ENCODE measurements at places on chromosomes 3 and 15. TPM values are rescaled to one million over a fixed set of nuclear protein-coding genes. Genes with fewer than 3 reads are reported as not detected.

- H3K4me3 ChIP-seq = no peak overlapping the region
- DNase-seq = no peak
- no peaks in the 10 kb centered on the region for H3K4me1 ChIP-seq
- H3K27ac ChIP-seq = no peak overlapping the region
These were observed 77.4 kb upstream of the SEC13 start for GRCh38 chr3:10398341-10398740.

DNA sequence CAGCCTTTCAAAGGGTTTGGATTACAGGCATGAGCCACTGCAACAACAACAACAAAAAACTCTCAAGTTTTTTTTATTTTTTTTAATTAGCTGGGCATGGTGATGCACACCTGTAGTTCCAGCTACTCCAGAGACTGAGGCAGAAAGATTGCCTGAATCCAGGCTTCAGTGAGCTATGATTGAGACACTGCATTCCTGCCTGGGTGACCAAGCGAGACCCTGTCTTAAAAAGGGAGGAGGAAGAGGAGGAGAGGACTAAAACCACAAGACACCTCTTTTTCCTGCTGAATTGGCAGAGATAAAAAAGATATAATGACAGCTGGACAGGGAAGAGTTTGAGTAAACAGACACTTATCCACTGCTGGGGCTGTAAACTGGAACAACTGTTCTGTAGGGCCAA lies 22.7 kb upstream of the CHRNB4 start:
- H3K4me3 ChIP-seq = no peak overlapping the region
- H3K27ac ChIP-seq = no peak overlapping the region
- peaks cover 3% of the 10 kb centered on the region for H3K4me1 ChIP-seq
- H3K36me3 ChIP-seq = no peaks in the 10 kb centered on the region
- no peaks in the 10 kb centered on the region for H3K27me3 ChIP-seq

- no peaks in the 10 kb centered on the region for H3K27me3 ChIP-seq
- H3K36me3 ChIP-seq = no peaks in the 10 kb centered on the region
- H3K4me3 ChIP-seq = peak overlapping the region; percentile 52
- peak overlapping the region; percentile 69 for H3K27ac ChIP-seq
- DNase-seq = peak; percentile 56
- H3K4me1 ChIP-seq = peaks cover 20% of the 10 kb centered on the region
These were observed 475 bp downstream of the EIF4E3 start for GRCh38 chr3:71724584-71725270.

- no peaks in the 10 kb centered on the region for H3K27me3 ChIP-seq
- H3K36me3 ChIP-seq = no peaks in the 10 kb centered on the region
- no peaks in the 10 kb centered on the region for H3K4me1 ChIP-seq
- no peak overlapping the region for H3K4me3 ChIP-seq
- DNase-seq = no peak
These were observed 5.6 kb upstream of the ARL8B start for GRCh38 chr3:5116538-5116937.

- H3K4me3 ChIP-seq = no peak overlapping the region
- no peaks in the 10 kb centered on the region for H3K27me3 ChIP-seq
- peaks cover 14% of the 10 kb centered on the region for H3K4me1 ChIP-seq
- no peak overlapping the region for H3K27ac ChIP-seq
- no peaks in the 10 kb centered on the region for H3K36me3 ChIP-seq
These were observed 17.4 kb upstream of the EHD4 start for GRCh38 chr15:41989573-41990242.

SAMD7 gene
- not detected for total RNA-seq

DNA sequence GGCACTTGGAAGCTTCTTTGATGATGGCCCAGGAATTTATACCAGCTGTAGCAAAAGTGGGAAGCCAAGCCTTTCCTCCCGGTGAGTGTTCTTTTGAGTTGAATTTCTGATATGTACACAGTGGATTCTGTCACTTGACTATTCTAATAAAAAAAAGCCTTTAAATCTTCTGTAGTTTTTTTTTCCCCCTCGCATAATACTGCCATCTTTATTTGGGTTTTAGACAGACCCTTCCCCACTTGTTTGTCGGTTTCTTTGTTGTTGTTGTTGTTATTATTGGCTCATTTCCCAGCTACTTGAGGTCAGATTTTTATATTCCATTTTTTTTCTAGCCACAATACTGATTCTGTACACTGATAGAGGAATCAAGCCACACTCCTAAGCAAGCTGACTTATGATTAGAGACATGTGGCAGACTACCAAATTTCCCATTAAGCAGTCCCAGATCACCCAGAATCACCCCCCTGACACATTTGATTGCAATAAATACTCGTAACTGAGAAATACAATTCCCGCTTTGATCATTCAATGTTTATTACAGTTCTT lies 122.4 kb upstream of the IL12A start:
- H3K27ac ChIP-seq = no peak overlapping the region
- no peak for DNase-seq
- H3K27me3 ChIP-seq = no peaks in the 10 kb centered on the region
- no peaks in the 10 kb centered on the region for H3K36me3 ChIP-seq
- H3K4me3 ChIP-seq = no peak overlapping the region

PIK3CB gene
- 79.2 TPM for total RNA-seq

- H3K27ac ChIP-seq = no peak overlapping the region
- H3K4me3 ChIP-seq = no peak overlapping the region
- no peaks in the 10 kb centered on the region for H3K27me3 ChIP-seq
These were observed 438.6 kb upstream of the ZNF385D start for GRCh38 chr3:22189616-22190015.

GRCh38 chr15:74318376-74319137 lies 48.9 kb downstream of the CYP11A1 start:
- no peak for DNase-seq
- H3K27ac ChIP-seq = no peak overlapping the region
- H3K4me1 ChIP-seq = peaks cover 30% of the 10 kb centered on the region
- H3K36me3 ChIP-seq = no peaks in the 10 kb centered on the region

GPR149 gene
- total RNA-seq = 0.11 TPM

PRR20G gene
- not detected for total RNA-seq

DNA sequence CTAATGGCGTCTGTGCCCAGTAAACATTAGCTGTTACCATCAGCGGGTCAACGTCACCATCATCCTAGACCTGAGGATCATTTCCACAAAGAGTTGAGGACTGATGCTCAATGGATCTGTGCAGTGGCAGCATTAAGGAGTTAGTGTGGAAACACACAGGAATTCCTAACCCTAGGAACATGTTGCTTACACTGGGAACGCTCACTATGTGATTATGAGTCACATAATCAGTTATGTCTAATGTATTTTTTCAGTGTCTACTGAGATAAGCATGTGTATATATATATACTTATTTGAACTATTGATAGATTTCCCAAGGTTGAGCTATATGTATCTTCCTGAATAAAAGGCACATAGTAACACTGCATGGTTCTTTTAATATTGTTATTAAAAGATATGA lies 19.0 kb downstream of the ARNT2 start:
- H3K4me1 ChIP-seq = peaks cover 6% of the 10 kb centered on the region
- no peak overlapping the region for H3K27ac ChIP-seq

- no peak overlapping the region for H3K4me3 ChIP-seq
- no peaks in the 10 kb centered on the region for H3K27me3 ChIP-seq
- no peaks in the 10 kb centered on the region for H3K4me1 ChIP-seq
- no peaks in the 10 kb centered on the region for H3K36me3 ChIP-seq
- no peak for DNase-seq
- H3K27ac ChIP-seq = no peak overlapping the region
These were observed 199.5 kb upstream of the LMCD1 start for GRCh38 chr3:8301977-8302735.

MTMR10 gene
- 36.2 TPM for total RNA-seq

- DNase-seq = peak; percentile 57
- H3K4me1 ChIP-seq = no peaks in the 10 kb centered on the region
- no peaks in the 10 kb centered on the region for H3K27me3 ChIP-seq
- H3K36me3 ChIP-seq = no peaks in the 10 kb centered on the region
- no peak overlapping the region for H3K4me3 ChIP-seq
These were observed 32.1 kb downstream of the KIF9 start for GRCh38 chr3:47250309-47251060.

DNA sequence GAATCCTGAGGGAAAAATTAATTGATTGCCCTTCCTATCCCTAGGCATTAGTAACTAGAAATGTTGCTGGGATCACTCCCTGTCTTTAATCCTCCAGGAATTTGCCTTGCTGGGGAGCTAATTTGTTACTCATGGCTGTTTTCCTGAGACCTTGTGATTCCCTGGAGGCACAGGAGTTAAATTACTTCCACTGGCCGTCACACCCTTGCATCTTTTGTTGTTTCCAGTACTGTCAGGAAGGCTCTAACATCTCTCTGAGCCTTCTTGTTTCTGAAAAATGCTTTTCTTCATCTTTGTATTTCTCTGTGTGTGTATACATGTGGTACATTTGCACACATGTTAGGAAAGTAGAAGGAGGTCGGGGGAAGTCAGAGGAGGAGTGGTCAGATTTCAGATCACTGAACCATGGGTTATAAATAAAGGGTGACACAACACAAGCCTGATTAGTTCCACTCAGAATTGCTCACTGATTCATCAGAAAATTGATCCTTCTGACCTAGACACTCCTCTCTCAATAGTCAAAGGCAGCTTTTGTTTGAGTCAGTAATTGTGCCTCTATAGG lies 23.5 kb upstream of the LRRFIP2 start:
- H3K4me3 ChIP-seq = no peak overlapping the region
- no peak for DNase-seq
- H3K27me3 ChIP-seq = no peaks in the 10 kb centered on the region
- no peak overlapping the region for H3K27ac ChIP-seq
- H3K36me3 ChIP-seq = no peaks in the 10 kb centered on the region
- H3K4me1 ChIP-seq = no peaks in the 10 kb centered on the region

- no peak overlapping the region for H3K4me3 ChIP-seq
- H3K36me3 ChIP-seq = no peaks in the 10 kb centered on the region
- no peaks in the 10 kb centered on the region for H3K27me3 ChIP-seq
- no peaks in the 10 kb centered on the region for H3K4me1 ChIP-seq
- H3K27ac ChIP-seq = no peak overlapping the region
These were observed 200.3 kb upstream of the IL12A start for GRCh38 chr3:159788291-159788690.

DNA sequence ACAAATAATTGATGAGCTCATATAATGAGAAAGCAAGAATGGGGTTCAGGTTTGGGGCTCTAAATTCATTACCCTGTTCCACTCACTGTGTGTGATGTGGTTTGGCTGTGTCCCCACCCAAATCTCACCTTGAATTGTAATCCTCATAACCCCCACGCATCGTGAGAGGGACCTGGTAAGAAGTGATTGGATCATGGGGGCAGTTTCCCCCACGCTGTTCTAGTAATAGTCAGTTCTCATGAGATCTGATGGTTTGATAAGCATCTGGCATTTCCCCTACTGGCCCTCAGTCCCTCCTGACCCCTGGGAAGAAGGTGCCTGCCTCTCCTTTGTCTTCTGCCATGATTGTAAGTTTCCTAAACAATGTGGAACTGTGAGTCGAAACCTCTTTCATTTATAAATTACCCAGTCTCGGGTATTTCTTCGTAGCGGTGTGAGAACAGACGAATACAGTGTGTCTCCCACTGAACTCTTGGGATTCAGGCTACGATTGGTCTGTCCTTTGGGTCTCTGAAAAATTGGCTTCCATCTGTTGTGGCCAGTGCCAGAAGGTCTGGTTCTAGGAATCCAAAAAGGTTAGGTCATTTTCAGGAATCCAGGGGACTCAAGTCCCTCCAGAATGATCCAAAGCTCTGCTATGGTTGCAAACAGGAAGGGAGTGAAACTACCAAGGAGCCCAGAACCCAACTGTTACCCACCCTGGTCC lies 87.7 kb downstream of the XXYLT1 start:
- peaks cover 32% of the 10 kb centered on the region for H3K4me1 ChIP-seq
- H3K27me3 ChIP-seq = no peaks in the 10 kb centered on the region
- no peak for DNase-seq
- no peak overlapping the region for H3K27ac ChIP-seq

DNA sequence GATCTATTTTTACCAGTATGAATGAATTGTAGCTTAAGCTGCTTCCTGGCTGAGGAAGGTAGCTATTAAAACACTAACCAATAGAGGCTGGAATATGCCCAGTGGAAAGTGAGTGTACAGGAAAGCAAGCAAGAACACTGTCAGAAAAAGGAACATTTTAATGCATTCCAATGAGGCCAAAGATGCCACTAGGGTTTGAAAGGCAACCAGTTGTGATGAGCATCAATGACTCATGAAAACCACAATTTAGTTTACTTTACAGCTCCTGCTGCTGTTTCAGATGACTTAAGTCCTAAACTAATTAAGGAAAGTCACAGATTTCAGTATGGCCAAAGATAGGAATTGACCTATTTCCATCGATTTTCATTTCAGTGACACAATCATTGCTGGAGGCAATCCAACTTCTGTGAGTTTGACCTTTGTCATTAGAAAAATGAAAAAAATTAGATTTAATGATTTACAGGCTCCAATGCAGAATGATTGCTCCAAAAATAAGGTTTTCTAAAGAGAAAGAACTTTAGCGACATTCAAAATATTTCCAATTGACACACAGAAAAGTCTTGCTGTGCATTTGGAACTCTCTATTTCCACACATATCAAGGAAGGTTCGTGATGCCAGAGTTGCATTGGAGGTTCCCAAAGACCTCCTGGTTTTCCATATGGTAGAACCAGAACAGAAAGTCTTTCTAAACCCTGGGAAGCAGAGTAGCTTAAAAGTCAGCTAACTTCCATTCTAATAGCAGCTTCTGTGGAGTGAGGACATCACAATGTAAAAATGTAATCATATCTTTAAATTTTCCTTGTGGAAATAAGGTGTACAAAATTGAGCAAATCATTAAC lies 103.0 kb downstream of the SUCNR1 start:
- no peak overlapping the region for H3K4me3 ChIP-seq
- no peaks in the 10 kb centered on the region for H3K4me1 ChIP-seq
- no peaks in the 10 kb centered on the region for H3K36me3 ChIP-seq
- H3K27ac ChIP-seq = no peak overlapping the region
- no peak for DNase-seq
- H3K27me3 ChIP-seq = no peaks in the 10 kb centered on the region

HRH1 gene
- total RNA-seq = not detected

GRCh38 chr3:193330555-193331204 lies 47.9 kb downstream of the ATP13A5 start:
- H3K4me1 ChIP-seq = no peaks in the 10 kb centered on the region
- no peak for DNase-seq
- H3K36me3 ChIP-seq = no peaks in the 10 kb centered on the region

- no peak for DNase-seq
- H3K36me3 ChIP-seq = no peaks in the 10 kb centered on the region
- no peak overlapping the region for H3K4me3 ChIP-seq
- H3K4me1 ChIP-seq = no peaks in the 10 kb centered on the region
- no peaks in the 10 kb centered on the region for H3K27me3 ChIP-seq
These were observed 146.4 kb downstream of the EPHA6 start for GRCh38 chr3:96960661-96961330.

DNA sequence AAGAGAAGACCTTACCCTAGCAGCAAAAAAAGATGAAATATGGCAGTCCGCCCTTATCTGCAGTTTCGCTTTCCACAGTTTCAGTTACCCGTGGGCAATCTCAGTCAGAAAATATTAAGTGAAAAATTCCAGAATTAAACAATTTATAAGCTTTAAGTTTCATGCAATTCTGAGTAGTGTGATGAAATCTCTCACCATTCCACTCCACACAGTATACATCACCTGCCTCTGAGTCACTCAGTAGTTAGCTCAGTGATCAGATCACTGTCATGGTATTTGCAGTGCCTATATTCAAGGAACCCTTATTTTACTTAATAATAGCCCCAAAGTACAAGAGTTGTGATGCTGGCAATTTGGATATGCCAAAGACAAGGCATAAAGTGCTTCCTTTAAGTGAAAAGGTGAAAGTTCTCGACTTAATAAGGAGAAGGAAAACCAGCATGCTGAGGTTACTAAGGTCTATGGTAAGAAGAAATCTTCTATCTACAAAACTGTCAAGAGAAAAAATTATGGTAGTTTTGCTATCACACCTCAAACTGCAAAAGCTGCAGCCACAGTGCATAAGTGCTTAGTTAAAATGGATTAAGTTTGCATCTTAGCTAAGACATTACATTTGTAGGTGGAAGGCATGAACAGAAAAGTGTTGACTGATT lies 48.1 kb downstream of the HSPBAP1 start:
- no peaks in the 10 kb centered on the region for H3K4me1 ChIP-seq
- H3K27ac ChIP-seq = no peak overlapping the region
- peaks cover 6% of the 10 kb centered on the region for H3K36me3 ChIP-seq
- H3K4me3 ChIP-seq = no peak overlapping the region

CLRN1 gene
- not detected for total RNA-seq
